ACHN (cell line): ENCODE measurements at places on chromosomes 12 and 14.

GRCh38 chr14:68427550-68427890 is 365.3 kb downstream of the ZFP36L1 start:
- no peak for DNase-seq

- DNase-seq = no peak
These were observed 243.4 kb upstream of the PELI2 start for GRCh38 chr14:55874785-55875184.

DNA sequence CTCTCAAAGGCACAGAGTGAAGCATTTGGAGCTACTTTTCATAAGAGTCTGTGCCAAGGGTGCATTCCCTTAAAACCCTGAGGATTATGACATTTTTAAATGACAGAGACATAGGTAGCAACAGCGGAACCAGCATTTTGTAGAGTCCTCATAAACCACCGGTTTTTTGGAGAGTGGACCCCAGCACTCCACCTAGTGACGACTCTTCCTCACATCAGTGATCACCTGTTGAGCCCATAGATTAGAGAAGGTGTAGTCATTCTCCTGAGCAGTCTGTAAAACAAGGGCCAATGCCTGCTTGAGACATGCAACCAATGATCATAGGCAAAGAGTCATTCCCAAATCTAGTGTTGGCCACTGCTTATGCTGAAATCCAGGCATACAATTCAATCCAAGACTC is 399.1 kb downstream of the GXYLT1 start:
- DNase-seq = no peak

DNA sequence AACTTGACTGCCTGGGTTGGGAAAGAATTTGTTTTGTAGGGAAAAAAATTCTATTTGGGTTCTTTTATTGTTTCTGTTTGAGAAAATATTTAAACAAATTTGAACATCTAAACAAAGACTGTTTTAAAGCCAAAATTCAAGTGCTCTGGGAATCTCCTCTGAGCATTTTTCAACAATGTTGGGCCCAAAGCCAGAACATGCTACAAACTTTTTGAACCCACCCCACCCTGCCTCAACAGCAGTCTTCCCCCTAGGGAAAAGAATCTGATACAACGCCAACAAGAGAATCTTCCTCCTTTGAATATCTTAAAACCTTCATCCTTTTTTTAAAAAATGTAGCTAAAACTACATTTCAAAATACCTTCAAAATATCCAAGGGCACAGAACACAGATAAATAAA is 20.4 kb upstream of the NID2 start:
- DNase-seq = no peak

GRCh38 chr12:53927220-53928029 is 11.2 kb upstream of the HOXC13 start:
- no peak for DNase-seq

DNA sequence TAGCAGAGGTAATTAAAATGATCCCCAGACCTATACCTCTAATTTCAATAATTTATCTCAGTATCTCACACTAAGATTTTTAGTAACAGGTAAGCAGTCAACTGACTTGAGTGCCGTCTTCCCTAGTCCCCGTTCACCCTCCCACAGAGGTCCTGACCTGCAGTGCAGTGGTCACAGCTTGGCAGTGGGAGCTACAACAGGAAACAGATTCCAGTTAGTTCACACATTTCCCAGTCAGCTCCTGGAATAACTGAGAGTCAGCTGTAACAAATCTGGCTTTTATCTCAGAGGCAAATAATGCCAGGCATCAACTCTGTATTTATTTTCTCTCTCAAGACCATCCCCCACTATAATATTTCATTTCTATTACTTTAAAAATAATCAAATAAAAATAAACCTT is 308.2 kb downstream of the ATP23 start:
- DNase-seq = no peak

GRCh38 chr14:99552572-99553216 is 51.3 kb downstream of the CCDC85C start:
- no peak for DNase-seq

DNA sequence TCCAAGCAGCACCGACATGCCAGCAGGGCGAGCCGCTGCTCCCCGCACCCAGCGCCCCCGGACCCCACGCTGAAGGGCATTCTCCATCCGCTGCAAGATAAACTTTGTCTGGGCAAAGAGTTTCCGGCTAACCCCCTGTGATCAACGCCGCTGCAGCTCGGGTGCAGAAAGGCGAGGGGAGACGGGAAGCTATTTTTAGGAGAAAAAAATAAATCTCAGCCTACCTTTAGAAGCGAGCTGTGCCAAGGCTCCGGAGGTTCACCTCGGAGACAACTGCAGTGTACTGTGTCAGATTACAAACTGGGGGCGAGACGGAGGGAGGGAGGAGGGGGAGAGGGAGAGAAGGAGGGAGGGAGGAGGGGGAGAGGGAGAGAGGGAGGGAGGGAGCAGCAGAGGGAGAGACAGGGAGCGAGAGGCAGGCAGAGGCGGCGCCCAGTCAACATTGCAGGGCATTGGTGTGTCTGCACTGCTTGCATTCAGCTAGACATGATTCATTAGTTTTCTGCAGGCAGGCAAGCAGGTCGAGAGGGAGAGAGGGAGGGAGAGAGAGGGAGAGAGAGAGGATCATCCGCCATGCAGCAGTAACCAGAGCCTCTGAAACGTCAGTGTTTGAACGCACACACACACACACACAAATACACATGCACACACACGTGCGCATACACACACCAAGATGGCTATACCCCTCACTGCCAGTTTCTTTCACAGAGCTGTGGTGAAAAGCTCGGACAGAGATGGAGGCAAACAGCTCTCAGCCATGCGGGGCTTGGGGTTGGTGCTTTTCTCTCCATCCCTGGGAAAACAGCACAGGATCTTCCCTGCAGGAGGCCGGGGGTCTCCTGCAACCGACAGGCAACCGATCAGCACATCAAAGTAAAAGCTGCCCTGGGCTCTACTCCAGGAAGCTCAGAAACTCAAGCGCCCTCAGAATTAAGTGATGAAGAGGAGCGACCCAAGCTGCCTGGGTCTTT is at the start of gene RIMBP2:
Gene RIMBP2, minus strand, starts transcription at position 302 of the 971 bp plus-strand sequence. CDS start 237,286 bp downstream, outside the sequence.
- DNase-seq = peak; percentile 53

- no peak for DNase-seq
These were observed 38.2 kb downstream of the PLEKHA5 start for GRCh38 chr12:19167708-19168107.

DNA sequence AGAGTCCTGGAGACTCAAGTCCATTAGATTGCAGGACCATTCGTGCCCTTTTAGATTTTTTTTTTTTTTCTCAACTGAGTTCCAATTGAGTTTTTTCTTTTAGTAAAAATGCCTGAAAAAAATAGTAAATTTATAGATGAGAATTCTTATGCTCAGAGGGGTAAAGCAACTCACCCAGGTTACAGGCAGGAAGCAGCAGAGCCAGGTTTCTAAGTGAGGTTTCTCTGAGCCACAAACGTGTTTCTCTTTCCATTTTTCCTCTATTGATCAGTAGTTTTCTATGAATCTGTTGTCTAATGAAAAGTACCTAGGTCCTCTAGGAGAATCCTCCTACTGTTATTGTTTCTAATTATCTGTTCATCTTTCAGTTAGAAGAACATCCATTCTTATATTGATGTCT is 66.4 kb upstream of the C12orf71 start:
- no peak for DNase-seq

- no peak for DNase-seq
These were observed 105.3 kb downstream of the PRKD1 start for GRCh38 chr14:29822430-29822709.

DNA sequence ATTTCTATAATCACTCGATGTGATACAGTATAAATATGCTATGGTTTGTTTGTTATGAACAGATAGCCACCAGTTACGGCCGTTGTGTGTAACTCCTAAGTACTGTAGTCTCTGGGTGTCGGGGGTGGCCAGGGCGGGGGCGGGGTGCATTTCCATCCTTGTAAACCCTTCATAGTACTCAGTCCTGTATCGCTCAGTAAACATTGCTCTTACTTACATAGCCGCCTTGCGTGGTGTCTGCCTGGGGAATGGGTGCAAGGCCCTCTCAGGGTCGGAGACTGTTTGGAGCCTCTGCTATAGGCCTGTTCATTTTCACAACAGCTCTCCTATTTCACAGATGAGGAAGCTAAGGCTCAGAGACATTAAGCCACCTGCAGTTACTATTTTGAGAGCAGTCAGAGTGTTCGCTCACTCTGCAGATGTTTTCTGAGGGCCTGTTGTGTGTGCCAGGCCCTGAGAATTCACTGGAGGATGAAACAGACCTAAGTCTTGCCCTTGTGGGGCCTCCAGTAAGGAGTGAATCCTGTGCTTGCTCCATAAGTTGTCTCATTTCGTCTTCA is 42.5 kb downstream of the JDP2 start:
- no peak for DNase-seq

GRCh38 chr14:72686101-72686500 is 207.8 kb downstream of the DPF3 start:
- DNase-seq = no peak

DNA sequence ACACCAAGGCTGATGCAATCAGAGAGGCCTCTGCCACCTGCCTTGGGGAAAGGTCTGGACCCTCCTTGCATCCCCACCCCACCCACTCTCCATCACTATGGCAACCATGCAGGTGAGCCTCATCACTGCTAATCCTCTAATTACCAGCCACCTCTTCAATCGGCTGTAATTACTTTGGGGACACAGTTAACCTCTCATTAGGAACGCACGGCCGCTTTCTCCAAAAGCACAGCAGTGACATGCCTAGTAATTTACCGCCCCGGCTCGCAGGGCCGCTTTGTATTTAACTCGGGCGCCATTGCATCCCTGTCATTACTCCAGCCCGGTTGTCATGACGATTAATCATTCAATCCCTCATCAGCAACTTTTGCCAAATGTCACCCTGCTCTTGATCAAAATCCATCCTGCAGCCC is 36.3 kb upstream of the FAM222A start:
- no peak for DNase-seq

GRCh38 chr14:55845963-55846825 is 266.2 kb downstream of the KTN1 start:
- DNase-seq = no peak

DNA sequence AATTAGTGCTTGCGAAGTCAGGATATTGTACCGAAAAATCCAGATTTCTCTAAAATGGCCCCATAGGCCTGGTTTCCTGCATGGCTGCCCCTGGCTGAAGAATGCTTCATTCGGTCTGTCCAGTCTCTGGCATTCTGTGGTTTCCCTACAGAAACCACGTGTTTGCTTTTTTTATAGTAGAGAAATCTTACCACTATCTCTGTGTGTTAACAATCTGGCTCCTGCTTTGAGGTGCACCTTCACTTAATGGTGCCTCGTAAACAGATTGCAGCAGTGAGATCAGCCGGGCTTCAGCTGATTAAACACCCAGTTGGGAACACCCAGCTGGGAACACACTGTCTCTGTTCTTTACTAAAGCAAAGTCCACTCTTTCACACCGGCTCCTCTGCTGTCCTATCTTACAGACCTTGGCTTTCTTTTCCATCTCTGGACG is 6.7 kb upstream of the DNAAF2 start:
- peak; percentile 65 for DNase-seq

- no peak for DNase-seq
These were observed 5.3 kb upstream of the TSPAN8 start for GRCh38 chr12:71162832-71163763.

- DNase-seq = no peak
These were observed 1.2 kb downstream of the NOS1 start for GRCh38 chr12:117360222-117360550.

DNA sequence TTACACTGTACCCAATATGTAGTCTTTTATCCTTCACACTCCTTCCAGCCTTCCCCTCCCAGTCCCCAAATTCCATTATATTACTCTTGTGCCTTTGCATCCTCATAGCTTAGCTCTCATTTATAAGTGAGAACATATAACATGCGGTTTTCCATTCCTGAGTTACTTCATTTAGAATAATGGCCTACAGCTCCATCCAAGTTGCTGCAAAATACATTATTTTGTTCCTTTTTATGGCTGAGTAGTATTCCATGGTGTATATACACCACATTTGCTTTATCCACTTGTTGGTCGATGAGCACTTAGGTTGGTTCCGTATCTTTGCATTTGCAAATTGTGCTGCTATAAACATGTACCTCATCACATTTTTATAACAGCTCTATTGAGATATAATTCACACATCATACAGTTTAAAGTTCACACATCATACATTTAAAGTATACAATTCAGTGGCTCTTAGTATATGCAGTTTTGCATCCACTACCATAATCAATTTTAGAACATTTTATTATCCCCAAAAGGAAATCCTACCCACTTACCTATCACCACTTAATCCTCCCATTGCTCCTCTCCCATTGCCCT is 23.5 kb downstream of the RBMS2 start:
- no peak for DNase-seq

GRCh38 chr12:22044391-22044790 is 1.6 kb upstream of the CMAS start:
- no peak for DNase-seq

DNA sequence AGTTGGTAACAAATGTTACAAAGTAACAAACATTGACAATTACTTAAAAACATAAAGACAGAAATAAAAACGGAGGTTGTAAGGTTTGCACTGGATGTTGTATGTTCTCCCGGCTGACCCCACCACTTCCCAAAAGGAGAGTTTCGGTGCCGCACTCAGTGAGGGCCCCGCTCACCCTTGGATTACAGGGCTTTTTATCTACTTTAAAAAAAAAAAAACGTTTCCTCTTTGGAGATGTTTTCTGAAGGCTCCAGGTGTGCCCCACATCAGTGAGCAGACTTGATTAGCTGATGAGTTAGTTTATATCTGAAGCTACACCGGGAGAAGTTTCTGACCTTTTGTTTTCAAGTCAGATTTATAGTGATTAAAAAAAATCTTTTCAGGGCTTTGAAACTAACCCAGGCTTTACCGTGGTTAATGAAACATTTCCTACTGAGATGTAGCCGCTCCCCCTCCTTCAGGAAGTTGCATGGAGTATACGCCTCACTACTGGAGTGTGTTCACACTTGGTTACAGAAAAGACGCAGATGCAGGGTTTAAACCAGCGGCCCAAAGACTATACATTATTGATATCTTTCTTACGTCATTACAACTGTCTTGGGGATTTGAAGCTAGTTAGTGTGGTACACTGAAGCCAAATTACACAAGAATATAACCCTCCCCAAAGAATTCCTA is 38.0 kb upstream of the BCL7A start:
- DNase-seq = no peak

- peak; percentile 19 for DNase-seq
These were observed 34.3 kb upstream of the TEX22 start for GRCh38 chr14:105363847-105364708.

DNA sequence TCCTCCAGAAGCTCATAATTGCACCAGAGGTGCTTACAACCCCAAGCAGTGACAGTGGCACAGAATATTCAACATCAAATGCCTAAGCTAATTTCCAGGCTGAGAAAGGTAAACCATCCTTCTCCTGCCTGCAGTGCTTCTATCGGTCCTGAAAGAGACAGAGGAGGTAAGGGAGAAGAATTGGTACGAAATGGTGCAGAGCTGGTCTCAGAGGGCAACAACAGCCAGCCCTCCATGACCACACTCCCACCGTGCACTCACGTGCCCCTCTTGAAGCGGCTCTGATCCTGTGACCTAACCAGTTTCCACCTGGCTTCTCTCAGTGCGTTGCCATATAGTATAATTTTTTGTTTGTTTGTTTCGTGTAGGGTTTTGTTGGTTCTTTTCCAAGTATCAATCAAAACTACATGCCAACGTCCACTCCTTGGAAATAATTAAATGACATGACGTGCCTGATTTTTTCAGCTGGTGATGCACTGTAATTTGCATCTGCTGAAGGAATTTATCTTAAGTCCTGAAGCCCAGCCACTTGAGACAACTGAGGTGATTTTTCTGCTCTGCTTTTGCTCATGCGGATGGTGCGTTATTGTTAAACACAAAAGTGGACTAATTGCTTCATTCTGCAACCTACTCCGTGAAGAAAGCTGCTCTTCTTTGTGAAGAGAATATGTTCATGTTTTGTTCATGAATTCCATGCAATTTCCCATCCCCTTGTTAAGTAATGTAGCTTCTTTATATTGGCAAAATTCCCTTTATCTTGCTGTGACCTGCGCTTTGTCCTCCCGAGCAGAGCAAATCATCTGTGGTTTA is 1.3 kb upstream of the ATP2A2 start:
- DNase-seq = no peak
